ENCODE measurements at places on chromosomes 12 and 14.

DNA sequence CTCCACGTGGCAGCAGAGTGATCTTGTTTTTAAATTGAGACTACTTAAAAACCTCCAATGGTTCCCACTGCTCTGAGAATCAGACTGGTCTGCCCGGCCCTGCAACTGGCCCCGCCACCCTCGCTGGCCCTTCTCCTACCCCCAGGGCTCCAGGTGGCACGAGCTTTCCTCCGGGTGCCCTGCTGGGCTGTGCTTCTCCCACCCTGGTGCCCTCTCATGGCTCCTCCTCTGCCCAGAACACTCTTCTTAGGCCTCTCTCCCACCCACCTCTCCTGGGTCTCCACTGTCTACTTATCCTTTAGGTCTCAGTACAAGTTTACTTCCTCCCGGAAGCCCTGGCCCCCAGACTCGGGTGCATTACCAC lies 26.5 kb downstream of the CCDC92 start:
- no peak for DNase-seq

DNA sequence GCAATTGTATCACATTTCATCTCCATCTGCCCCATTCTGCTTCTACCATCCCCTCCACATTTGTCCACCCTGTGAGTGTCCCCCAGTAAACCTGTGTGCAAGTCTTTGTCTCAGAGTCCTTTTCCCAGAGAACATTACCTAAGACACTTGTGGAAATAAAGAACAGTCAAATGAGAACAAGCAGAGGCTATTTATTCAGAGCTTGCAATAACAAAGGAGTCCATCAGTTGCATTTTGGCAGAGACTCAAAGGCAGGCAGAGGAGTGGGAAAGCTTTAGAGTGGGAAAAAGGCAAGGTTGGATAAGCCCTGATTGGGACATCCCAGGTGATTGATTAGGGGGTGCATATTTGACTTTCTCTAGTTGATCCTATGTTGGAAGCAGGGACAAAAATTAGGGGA lies 18.2 kb upstream of the PPFIBP1 start:
- DNase-seq = no peak

DNA sequence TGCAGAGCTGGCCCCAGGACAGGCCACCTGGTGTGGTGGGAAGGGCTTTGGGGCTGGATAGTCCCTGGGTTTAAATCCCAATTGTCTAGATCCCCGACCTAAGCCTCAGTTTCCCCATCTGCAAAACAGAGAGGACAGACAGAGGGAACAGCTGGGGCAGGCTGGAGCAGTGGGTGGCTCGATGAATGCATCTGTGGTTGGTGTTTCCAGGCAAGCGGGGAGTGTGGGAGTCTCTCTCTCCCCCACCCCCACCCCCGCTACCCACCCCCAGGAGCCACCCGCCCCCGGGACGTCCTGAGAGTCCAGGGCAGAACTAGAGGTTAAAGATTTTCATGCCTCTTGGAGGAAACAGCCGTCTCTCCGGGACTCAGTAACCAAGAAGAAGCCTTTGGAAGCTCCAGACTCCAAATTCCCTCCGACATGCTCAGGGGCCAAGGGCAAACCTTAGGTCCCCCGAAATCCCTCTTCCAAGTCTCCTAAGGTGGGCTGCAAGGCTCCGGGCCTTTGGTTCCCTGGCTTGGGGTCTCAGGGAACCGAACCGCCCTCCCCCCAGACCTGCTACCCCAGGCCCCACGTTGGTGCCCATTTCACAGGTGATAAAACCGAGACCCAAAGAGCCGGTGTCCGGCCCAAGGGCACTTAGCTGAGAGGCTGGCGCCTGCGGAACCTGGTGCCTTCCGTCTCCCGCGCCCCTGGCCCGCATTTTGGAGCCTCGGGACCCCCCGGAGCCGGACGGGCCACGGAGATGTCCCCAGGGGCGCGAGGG lies 474 bp downstream of the TRPV4 start:
- no peak for DNase-seq

GRCh38 chr12:49225576-49226166 lies 36.8 kb upstream of the TUBA1A start:
- no peak for DNase-seq

GRCh38 chr12:118534003-118534402 lies 157.6 kb downstream of the SUDS3 start:
- no peak for DNase-seq

DNA sequence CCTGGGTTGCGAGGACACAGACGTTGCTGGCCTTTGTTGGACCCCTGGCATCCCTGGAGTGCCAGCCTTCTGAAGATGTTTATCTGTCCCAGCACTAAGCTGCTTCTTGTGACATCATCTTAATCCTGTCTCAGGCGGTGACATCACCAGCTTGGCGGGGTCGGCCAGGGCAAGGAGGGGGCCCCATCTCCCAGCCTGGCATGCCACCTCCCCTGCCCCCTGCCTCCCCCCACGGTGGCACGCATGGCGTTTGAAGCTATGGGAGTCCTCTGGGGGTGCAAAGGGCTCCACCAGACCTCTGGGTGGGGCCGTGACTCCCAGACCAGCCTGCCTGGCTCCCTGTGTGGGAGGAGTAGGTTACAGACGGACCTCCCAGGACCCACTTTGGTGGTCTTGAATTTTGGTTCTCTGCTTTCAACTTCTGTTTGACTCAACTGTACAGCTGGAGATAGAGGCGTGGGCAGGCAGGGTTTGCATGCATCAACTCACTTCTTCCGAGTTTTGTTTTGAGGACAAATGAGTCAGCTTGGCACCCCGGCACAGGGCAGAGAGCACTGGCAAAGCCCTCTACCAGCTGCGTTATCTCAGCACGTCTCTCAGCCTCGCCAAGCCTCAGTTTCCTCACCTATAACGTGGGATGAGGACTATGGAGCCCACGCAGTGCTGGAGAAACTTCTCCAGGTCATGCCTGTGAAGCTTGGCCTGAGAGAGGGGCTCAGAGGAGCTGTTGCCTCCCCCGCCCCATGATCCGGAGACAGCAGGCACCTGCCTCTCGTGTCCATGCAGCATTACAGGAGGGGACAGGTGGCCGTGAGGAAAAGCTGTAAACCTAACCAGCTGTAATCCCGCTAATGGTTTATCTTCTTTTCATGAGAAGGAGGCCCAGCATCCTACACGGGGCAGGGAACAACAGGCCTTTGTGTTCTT lies 38.8 kb upstream of the EML1 start:
- no peak for DNase-seq

DNA sequence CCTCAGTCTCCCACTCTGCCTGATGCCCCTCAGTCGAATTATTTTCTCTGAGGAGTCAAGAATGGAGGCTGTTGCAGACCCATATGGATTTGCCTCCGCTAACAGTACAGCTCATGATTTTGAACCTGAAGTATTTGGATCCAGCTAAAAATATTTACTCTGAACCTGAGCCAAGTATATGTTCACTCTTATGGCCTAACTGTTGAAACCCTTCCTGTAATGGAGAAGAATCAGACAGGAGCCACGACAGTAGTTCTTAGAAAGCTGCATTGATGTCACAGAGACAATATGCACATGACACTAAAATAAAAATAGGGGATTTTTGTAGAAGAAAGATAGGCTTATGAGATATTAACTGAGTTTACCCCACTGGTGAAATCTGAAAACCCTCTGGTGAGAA lies 1128.3 kb upstream of the FLRT2 start:
- DNase-seq = no peak

DNA sequence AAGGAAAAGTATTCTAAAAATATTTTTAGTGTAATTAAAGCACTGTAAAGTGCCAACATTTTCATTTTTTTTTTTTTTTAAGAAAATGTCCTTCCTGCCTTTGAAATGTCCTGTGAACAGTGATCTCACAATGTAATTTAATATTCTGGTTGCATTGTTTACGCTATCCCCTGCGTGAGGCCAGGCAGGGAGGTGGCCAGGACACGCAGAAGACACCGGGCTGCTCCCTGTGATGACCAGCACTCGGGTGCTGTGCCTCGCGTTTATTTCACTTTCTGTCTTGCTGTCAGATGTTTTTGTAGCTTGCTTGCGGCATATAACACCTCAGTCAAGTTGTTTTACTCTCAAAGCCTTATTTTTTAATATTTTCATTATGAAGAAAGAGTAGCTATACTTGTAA lies 18.5 kb downstream of the PIWIL1 start:
- DNase-seq = no peak

All from right kidney (tissue), 9 donors.